NCI-H774 (cell line): ENCODE measurements at places on chromosomes 2 and 18.

DNA sequence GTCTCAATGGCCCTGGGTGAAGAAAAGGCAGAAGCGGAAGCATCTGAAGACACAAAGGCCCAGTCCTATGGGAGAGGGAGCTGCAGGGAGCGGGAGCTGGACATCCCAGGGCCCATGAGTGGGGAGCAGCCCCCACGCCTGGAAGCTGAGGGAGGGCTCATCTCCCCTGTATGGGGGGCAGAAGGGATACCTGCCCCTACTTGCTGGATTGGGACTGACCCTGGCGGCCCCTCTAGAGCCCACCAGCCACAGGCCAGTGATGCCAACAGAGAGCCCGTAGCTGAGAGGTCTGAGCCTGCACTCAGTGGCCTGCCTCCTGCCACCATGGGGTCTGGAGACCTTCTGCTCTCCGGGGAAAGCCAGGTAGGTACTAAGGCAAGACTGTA is 13.2 kb downstream of the CEP68 start:
- no peak for DNase-seq

- DNase-seq, result no peak
Measured at GRCh38 chr18:48583573-48583972, 44.7 kb downstream of the CTIF start.

- no peak for DNase-seq
Measured at GRCh38 chr18:54117853-54118773, 106.4 kb downstream of the MBD2 start.

DNA sequence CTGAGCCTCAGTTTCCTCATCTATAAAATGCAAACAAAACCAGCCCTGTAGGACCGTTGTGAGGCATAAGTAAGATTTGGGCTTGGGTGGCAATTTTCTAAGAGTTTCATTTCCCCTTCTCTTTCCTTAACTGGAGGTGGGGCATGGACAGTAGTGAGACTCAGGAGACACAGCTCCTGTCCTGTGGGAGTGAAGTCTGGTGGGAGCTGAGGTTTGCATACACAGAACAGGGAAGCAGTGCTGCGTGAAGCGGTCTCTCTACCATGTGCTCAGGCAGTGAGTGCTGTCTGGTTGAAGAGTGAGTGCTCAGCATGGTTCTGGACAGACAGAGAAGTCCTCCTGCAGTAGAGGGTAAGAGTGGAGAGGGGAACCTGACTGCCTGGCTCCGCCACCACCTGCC is 62.3 kb upstream of the MCFD2 start:
- DNase-seq, result no peak

DNA sequence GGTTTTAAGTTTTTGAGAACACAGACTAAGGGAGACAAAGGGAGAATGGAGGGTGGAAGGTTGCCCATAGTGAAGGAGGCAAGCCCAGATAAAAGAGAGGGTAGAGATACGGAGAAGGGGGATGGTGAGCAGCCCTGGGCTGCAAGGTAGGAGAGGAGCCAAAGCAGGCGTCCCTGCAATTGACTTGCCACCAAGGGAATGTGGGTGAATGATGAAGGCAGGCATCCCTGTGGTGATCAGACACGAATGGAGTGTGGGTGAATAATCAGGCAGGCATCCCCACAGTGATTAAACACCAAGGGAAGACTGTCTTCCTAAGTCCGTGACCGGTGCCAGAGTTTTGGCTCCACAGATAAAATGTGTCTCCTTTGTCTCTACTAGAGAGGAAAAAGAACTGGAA is 16.5 kb upstream of the ALPK2 start:
- DNase-seq, result no peak

- no peak for DNase-seq
Measured at GRCh38 chr2:127498386-127498785, 27.9 kb downstream of the IWS1 start.

GRCh38 chr2:64880193-64880951 is 108.8 kb upstream of the SLC1A4 start:
- DNase-seq, result no peak

DNA sequence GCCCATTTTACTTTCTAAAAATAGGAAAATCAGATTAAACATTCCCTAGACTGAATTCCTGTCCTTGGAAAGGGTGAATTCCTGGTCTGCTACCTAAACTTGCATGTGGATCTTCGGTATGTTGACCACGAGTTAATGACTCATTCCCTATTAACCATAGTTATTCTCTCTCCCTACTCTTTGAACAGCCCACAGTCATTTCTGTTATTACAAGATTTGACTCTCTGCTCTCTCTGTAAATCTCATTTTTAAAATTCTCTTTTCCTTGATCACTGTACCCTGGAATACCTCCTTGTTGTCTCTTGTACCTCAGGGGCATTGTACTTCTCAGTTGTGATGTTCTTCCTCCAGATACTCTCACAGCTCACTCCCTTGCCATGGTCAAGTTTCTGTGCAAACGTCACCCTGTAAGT is 92.0 kb upstream of the GULP1 start:
- DNase-seq, result no peak

- DNase-seq, result no peak
Measured at GRCh38 chr2:52639692-52640091, 1127.9 kb upstream of the CHAC2 start.

DNA sequence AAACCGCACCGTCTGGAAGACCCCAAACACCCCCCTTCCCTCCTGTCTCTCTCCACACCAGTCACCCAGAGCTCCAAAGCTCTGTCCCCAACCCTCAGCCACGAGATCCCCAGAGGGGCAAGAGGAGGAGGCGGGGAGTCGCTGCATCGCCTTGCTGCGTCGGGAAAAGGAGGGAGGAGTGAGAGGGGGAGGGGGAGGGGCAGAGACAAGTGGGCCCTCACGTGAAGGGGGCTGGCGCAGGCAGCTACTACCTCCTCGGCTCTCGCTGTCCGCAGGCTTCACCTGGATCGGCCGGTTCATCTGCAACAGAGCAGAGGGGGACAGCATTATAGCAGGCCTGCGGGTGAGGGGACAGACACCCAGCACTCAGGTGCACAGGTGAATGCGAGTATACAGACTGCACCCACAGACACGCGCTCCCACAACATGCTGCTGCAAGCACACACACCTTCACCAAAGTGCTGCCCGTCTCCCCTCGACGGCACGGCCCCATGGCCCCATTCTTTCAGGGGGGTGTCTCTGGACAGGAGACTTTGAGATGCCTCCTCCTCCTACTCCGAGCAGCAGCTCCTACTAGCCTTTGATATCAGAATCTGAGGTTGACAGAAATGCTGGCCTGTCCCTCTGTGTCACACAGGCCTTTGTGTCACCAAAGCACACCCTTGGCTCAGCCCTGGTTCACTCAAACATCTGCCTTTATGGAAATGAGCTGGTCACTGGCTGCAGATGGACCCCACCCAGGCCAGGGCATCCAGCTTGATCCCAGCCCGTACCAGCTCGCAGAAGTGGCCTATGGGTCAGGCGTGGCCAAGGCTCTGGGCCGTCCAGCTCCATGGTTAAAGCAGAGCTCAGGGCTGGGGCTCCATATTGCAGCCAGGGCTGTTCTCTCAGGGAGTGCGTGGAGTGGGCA is 243.8 kb downstream of the CELF4 start:
- no peak for DNase-seq

GRCh38 chr2:85549826-85550225 is 10.9 kb downstream of the MAT2A start:
- no peak for DNase-seq

GRCh38 chr2:217061916-217062505 is 202.1 kb upstream of the TNP1 start:
- no peak for DNase-seq

DNA sequence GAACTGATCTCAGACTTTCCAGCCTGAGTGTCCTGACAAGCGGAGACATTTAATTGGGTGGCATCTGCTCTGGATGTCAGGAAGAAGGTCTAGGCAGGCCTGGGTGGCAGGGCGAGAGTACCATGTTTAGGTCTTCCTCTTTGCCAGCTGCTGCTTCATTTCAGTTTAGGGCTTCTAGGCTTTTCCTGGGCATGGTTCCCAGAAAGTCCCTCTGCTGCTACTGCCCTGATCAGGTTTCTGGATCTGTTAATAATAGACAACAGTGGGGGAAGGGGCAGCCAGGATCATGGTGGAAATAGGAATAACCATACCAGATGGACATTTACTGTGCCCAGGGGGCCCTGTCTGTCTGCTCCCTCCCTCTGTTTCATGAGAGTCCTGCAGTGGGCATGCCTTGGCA is 2.3 kb upstream of the PLCD4 start:
- DNase-seq, result no peak

DNA sequence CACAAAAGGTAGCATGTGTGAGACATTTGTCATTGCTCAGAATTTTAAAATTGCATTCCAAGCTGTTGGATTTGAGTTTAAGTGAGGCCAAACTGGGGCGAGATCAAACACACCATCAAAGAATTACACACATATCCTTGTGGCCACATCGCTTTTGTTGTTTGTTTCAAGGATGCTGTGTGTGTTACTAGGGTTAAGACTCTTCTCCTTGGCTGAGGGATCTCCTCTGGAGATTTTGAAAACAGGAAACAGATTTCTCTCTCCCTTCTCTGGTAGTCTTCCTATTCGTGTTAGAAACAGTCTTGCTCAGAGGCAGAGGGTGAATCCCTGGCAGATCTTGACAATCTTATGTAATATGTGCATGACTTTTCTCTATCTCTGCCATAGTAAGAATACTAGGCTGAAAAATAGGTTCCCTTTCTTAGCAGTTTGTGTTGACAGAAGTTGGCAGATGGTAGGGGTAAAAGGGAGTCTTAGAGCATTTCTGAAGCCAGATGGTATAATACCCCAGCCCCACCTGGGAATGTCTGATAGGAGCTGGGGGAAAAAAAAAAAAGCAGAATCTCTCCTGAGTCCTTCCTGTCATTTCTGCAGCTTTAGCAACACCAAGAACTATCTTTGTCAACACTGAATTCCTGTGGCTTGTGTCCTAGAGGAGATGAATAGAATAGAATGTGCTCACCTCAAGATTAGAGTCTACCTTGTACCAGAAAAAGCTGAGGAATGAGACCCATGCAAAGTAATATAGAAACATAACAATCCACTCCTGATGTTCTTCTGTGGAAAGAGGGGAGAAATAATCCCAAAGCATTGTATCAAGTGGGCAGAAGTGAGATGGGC is 101.8 kb downstream of the XRCC5 start:
- no peak for DNase-seq
